Activated naive CD4-positive, alpha-beta T cell (primary cell): ENCODE measurements at places on chromosomes 12 and 14.

DNA sequence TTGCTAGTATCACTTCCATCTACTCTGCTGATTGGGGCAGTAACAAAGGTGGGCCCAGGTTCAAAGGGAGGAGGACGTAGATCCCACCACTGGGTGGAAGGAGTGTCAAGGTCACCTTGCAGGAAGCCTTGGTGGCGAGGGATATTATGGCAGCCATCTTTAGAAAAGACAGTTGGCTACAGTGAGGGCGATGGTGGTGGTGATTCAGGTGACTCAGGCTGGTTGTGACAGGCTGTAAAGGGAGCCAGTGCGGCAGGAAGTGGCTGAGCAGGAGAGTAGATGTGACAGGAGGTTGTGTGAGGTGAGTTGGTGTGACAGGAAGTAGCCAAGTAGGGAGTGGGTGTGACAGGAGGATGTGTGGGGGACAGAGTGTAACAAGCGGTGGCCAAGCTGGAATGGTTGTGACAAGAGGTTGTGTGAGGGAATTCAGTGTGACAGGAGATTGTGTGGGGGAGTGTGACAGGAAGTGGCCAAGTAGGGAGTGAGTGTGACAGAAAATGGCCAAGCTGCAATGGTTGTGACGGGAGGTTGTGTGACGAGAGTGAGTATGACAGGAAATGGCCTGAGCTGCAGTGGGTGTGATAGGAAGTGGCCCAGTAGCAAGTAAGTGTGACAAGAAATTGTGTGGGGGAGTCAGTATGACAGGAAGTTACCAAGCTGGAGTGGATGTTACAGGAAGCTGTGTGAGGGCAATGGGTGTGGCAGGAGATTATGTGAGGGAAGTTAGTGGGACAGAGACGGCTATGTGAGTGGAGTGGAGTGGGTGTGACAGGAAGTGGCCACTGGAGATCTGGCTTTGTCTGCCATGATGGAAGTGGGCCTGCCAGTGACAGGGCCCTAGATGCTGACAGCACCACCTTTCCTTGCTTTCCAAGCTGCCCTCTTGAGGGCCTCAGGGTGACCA lies 136.5 kb upstream of the MYL2 start:
- DNase-seq = no peak

DNA sequence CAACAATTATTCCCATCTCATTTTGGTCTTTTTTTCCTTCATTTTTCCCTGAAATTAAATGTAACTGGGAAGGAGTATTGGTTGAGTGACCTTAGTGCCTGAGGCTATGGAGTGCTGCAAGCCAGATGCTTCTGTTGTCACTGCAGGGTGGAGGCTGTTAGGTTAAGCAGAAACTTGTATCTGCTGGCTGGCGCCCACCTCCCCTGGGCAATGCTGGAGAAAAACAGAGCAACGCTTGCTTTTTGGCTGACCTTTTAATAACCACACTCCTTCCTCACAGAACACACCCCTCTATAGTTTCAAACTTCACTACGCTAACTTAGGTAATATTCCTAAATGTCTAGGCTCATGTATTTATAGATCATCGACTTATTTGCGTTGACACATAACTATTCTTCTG lies 583.5 kb upstream of the NOVA1 start:
- no peak for DNase-seq

DNA sequence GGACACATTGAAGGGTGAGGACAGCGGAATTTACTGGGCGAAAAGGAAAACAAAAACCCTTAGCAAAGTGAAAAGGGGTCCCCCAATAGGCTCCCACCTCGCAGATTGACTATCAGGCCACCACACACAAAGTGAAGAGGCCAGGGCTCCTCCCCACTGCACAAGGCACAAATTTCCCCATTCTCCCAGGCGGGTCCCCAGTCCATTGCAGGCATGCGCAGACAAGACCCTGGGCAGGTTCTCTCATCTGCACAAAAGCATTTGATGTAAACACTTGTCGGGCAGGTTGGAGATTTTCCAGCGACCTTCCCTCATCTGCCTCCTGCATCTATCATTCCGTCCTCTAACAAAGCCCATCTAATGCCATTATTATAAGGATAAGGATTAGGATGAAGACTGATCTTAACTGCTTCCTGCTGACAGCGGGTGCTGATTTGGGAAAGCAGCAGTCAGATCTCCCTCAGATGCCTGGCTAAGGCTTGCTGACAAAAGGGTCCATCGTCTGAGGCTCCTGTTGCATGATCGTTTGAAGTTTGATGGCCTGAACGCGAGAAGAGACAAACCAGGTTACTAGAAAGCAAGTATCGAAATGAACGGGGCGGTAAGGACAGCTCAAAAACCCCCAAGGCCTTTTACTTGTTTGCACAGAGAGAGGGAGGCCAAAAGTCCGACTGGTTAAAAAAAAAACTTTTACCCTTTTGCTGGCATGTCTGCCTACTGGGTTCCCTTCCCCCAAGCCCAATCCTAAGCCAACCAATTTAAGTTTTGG lies 14.4 kb downstream of the ASCL4 start:
- no peak for DNase-seq

GRCh38 chr12:68207276-68207675 lies 18.3 kb downstream of the IL26 start:
- no peak for DNase-seq

- no peak for DNase-seq
These were observed 1.0 kb downstream of the SH2B3 start for GRCh38 chr12:111406474-111407376.

DNA sequence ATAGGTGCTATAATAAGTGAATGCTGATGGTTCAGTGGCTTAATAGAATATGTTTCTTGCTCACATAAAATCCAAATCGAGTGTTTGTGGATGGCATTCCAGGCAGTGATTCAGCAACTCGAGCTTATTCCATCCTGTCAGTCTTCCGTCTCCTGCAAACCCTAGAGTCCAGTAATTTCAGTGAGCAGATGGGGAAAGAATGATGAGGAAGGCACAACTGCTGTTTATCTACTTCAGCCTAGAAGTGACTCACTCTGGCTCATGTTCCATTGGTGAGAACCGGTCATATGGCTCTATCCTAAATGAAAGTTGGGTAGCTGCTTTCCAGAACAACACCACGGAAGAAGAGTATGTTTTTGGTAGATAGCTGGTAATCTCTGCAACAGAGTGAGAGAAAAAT lies 421.8 kb upstream of the PDE3A start:
- DNase-seq = no peak

DNA sequence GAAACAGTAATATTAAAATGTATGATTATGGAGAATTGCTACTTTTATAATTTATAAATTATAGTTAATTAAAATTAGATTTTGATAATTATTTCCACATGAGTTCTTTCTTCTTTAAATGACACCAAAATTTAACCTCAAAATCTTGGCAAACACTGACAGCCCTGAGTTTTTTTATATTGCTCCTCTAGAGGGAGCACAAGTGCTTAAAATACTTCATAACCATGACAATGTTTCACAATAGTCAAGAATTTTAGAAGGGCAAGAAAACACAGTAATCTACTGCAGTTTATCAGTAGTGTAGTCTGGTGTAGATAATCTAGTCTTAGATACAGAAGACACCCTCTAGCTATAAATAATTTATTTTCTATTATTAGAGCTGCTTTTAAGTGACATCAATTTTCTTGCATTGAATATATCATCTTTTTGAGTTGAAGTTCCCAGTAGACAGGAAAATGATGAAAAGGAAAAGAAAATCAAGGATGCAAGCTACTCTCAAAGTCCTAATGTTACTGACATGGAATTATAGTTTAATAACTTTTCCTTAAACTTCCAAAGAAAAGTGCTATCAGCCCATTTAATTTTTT lies 14.3 kb upstream of the PTGER2 start:
- no peak for DNase-seq

- DNase-seq = no peak
These were observed 34.4 kb upstream of the SELPLG start for GRCh38 chr12:108668063-108668462.

DNA sequence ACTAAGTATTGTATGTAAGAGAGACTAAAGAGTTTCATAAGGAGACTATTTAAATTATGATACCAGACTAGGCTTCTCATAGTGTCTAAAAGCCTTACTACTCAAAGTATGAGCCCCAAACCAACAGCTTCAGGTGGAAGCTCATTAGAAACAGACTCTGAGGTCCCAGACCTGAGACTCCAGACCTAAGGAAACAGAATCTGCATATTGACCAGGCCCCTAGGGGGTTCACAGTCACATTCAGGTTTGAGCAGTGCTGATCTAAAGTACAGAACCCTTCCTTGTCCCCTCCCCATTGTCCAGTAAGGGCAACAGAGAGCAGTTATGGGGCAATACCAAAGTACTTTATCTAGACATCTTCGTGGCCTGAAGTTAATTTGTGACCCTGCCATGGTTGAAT lies 87.7 kb downstream of the SSPN start:
- DNase-seq = no peak

DNA sequence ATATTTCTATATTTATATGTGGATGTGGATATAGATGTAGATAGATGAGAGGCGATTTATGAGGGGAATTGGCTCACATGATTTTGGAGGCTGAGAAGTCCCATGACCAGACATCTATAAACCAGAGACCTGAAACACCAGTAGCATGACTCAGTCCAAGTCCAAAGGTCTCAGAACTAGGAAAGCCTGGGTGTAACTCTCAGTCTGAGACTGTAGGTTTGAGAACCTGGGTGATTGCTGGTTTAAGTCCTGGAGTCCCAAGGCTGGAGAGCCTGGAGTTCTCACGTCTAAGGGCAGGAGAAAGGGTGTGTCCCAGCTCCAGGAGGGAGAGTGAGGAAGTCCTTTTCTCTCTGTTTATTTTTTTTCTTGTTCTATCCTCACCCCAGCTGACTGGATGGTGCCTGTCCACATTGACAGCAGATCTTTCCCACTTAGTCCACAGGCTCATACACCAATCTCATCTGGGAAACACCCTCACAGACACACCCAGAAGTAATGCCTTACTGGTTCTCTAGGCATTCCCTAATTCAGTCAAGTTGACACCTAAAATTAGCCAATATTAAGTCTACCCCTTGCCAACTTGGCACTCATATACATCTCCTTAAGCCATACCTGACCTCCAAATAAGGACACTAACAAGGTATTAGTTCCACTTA lies 45.4 kb downstream of the EMP1 start:
- no peak for DNase-seq

- DNase-seq = no peak
These were observed 263.3 kb downstream of the RASSF9 start for GRCh38 chr12:85572956-85573355.

GRCh38 chr14:23104070-23104590 lies 659 bp downstream of the CIROP start:
- no peak for DNase-seq

DNA sequence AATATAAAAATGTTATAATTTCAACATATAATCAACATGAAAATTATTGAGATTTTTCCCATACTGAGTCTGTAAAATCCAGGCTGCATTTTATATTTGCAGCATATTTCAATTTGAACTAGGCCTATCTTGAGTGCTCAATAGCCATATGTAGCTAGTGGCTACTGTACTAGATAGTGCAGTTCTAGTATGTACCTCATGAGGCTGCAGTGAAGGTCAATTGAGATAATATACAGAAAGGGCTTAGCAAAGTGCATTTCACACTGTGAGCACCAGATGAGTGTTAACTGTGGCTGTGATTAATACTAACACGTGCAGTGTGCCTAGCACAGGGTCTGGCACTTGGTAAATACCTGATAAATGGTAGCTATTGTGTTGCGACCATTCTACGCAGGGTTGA lies 5.4 kb upstream of the SLC22A17 start:
- no peak for DNase-seq

DNA sequence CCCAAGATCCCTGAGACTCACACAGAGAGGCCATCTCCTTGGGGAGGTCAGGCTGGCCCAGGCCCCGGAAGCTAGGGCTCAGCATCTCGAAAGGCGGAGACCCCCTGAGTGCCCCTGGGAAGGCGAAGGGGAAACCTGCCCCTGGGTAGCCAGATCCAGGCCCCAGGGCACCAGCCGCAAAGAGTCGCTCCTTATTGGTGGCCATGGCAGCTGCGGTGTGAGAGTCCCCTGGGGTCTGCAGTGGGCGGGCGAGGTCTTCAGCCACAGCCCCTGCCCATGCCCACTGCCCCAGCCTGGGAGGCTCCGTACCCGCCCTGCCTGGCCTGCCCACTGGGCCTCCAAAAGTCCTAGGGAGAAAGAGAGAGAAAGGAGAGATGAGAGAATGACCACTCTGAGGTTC lies 4.7 kb downstream of the RARG start:
- DNase-seq = no peak

DNA sequence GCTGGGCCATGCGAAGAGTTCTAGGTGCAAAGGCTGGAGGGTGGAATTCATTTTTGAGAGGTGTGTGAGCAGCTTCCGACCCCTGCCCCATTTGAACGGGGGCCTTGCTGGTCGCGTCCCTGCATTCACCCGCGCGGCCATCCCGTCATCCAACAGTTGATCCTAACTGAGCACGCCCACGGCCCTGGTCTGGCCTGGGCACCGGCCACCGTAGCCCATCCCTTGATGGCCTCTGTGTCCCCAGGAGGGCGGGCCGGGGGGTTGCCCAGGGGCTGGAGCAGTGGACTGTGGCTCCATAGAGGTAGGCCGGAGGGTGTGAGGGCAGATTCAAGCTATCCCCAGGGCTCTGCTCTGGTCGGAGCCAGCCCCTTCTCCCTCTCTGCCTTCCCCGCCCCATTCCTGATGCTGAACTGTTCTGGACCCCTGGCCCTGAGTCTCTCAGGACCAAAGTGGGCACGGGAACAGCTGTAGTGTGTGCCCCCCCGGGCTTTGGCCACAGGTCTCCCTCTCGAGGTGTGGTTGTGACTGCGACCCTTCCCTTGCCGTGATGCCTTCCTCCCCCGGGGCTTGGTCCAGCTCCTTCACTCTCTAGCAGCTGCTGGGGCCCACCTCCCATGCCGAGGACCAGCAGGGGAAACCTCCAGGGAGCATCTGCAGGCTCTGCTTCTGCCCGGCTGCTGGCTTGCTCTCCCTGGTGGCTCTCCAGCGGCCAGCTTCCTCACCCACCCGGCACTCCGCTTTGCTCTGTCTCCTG lies 9.1 kb downstream of the MEG3 start:
- no peak for DNase-seq

- DNase-seq = no peak
These were observed 72.2 kb downstream of the SLC6A15 start for GRCh38 chr12:84840356-84840755.

GRCh38 chr12:101694986-101695385 lies 2.5 kb upstream of the CHPT1 start:
- DNase-seq = no peak

- DNase-seq = no peak
These were observed 7.6 kb downstream of the DMAC2L start for GRCh38 chr14:50319721-50320120.
